ENCODE measurements at places on chromosomes 12 and 14.

DNA sequence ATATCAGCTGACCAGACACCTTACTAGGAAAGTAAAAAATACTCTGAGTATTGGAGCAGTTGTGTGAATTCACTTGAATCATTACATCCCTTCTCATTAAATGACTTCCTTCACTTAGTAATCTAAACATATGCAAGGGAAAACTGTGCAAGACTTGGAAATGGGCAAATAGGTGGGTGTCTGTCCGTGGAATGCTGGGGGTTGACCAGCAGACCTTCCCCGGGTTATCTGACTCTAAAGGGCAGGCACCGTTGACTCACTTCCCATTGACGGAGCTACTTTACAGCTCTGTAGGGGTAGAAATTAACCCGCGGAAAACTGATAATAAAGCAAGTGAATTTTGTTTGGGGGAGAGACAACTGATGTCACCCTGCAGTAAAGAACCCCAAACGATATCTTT, 199.3 kb downstream of the TTC7B start:
- DNase-seq: peak; percentile 20

DNA sequence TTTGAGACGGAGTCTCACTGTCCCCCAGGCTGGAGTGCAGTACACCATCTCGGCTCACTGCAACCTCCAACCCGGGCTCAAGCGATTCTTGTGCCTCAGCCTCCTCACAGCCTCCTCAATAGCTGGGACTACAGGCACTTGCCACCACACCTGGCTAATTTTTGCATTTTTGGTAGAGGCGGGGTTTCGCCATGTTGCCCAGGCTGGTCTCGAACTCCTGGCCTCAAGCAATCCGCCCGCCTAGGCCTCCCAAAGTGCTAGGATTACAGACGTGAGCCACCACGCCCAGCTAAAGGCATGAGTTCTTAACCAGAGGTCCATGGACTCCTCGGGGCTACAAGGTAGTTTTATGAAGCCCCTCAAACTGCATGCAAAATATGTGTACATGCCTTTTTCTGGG, 2.1 kb downstream of the SARNP start:
- no peak for DNase-seq

- no peak for DNase-seq
Measured at GRCh38 chr12:76080017-76080728, 4.3 kb downstream of the NAP1L1 start.

- DNase-seq: no peak
Measured at GRCh38 chr12:38123566-38124246, 192.9 kb upstream of the ALG10B start.

DNA sequence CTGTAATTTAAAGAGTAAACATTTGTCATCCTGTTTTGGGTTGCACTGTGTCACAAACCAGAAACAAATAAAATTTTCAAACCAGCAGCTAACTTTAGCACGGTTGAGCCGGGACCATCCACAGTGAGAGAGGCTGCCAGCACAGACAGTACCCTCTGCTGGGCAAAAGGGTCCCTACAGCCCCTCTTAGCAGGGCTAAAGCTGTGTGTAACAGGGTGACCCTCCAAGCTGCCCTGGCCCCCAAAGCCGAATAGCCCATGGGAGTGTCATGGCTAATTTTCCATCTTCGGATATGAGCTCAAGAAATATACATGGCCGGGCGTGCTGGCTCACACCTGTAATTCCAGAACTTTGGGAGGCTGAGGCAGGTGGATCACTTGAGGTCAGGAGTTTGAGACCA, 157.1 kb upstream of the GRIN2B start:
- no peak for DNase-seq

DNA sequence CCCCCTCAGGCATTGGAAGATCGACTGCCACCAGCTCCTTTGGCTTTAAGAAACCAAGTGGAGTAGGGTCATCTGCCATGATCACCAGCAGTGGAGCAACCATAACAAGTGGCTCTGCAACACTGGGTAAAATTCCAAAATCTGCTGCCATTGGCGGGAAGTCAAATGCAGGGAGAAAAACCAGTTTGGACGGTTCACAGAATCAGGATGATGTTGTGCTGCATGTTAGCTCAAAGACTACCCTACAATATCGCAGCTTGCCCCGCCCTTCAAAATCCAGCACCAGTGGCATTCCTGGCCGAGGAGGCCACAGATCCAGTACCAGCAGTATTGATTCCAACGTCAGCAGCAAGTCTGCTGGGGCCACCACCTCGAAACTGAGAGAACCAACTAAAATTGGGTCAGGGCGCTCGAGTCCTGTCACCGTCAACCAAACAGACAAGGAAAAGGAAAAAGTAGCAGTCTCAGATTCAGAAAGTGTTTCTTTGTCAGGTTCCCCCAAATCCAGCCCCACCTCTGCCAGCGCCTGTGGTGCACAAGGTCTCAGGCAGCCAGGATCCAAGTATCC, 288.7 kb downstream of the NAV3 start:
- DNase-seq: no peak

- no peak for DNase-seq
Measured at GRCh38 chr14:65032319-65032718, 45.6 kb downstream of the FNTB start.

DNA sequence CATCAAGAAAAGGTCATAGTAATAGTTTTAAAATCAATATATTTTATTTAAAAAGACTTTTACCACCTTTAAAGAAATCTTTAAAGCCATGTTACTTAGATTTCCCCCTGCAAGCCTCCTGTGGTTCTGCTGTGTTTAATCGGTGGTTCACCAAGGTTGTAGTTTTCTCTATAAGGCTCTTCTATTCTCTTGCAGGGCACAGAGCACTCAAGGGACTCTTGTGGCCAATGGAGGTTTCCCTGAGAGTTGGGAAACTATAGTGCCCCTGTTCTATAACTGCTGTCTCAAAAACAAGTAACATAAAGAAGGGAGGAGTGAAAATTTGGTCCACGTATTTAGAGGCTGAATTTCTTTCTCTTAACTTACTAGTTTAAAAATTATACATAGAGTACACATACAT, 25.0 kb downstream of the DACT1 start:
- no peak for DNase-seq

DNA sequence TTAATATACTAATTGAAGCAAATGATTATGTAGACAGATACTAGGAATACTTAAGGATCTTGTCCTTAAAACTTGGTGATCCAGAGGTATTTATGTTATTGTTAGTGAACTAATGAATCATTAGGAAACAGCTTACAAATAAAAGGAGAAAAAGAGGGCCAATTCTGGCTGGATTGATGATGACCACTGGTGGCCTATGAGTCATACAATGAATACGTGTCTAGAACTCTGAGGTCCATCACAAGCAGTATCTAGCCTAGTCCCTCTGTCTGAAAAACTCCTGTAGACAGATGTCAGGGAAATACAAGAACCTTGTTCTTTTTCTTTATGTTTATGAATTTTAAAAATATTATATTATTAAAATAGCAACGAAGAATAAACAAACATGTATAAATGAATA, 51.7 kb upstream of the RTL1 start:
- DNase-seq: peak; percentile 28

- DNase-seq: peak; percentile 67
Measured at GRCh38 chr12:66127650-66128049, 2.9 kb downstream of the LLPH start.

- no peak for DNase-seq
Measured at GRCh38 chr12:103517161-103517560, 21.4 kb upstream of the C12orf42 start.

- no peak for DNase-seq
Measured at GRCh38 chr14:94517641-94518257, 8.5 kb upstream of the SERPINA12 start.

DNA sequence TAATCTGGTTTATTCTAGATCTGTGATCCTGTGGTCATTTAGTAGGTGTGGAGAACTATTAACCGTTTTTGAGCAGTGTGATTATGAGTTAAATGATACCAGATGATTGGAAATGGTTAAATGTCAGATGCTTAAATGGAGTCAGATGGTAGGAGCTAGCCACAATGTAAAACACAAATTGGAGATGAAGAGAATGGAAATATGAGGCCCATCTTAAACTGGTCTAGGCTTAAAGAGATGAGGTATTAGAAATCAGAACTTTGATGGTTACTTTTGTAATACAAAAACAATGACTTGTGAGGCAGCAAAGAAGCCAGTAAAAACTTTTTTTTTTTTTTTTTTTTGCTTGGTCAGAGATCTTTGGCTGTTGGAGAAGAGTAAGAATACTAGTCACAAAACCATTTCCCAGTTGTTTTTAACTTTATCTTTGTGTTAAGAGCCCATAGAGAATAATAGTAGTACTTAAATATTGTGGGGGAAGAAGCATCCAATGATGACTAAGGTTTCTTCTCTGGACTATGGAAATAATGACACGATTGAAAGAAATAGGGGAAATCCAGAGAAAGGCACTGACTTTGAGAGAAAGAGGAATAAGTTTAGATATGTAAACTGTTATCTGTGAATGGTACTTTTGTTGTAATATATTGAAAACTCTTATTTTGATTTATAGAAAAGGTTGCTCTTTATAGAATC, 95.9 kb downstream of the WNK1 start:
- DNase-seq: peak; percentile 58

DNA sequence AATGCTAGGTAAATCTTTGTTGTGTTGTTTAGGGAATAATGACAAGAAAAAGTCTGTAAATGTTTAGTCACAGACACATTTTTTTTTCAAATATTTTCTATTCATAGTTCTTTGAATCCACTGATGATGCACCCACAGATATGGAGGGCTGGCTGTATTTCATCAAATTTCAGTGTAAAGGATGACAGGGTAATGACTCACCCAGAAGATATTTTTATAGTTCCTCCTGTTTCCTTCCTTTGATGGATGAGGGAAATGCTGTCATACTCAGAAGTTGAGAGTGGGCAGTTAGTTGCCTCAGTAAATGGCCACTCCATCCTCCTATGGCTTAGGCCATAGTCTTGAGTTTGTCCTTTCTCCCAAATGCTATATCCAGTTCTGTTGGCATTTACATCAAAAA, 76.9 kb upstream of the REP15 start:
- DNase-seq: peak; percentile 89

DNA sequence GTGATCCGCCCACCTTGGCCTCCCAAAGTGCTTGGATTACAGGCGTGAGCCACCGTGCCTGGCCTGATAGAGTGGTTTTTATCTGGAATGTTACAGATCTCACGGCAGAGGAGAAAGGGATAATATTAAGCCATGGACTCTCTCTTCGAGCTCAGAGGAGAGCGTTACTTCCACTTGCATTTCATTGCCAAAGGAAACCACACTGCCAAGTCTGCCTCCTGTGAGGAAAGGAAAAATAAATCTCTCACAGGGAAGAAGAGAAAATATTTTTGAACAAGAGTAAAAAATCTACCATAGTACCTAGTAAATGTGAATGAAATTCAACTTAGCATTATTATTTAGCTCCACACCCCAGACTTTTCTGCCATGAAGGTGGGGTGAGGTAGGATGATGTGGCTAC, 319.2 kb upstream of the PRICKLE1 start:
- no peak for DNase-seq

DNA sequence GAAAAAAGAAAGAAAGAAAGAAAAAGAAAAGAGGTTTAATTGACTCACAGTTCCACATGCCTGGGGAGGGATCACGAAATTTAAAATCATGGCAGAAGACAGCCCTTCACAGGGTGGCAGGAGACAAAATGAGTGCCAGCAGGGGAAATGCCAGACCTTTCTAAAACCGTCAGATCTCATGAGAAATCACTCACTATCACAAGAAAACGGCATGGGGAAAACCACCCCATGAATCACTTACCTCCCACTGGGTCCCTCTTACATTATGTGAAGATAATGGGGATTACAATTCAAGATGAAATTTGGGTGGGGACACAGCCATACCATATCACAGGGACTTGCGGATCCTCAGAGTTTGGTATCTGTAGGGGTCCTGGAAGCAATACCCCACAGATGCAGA, 16.3 kb upstream of the EGLN3 start:
- DNase-seq: no peak

DNA sequence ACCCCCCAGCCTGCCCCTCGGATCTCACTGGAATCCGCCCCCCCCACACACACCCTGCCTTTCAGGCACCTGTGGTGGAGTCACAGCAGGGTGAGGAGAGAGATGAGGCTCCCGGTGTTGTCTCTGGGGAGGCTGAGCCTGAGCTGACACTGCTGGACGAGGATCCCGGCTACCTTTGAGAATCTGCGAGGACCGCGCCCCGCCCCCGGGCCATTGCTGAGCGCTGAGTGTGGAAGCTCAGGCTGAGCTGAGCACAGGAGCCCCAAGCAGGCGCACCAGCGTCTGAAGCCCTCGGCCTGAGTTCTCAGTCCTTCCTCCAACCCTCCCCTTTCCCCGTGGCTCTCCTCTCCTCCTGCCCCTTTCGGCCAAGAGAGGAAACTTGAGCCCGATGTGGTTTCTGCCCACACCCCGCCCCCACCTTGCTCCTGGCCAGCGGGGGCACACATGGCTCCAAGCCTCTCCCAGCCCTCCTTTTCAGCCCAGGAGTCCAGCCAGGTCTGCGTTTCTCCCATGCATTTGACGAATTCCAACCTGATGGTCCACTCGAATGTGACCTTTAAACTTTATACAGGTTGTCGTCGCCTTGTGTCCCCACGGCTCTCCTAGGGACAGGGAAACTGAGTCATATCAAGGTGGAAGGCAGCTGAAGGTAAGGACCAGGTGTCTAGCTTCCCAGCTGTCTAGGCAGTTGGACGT, at the start of gene NFE2:
Gene NFE2, minus strand, starts transcription at position 284 of the 696 bp plus-strand sequence. CDS start 5,767 bp downstream, outside the sequence.
- DNase-seq: peak; percentile 61

- DNase-seq: no peak
Measured at GRCh38 chr14:64281805-64282204, 12.4 kb downstream of the ESR2 start.

GRCh38 chr12:53170215-53170614, 10.3 kb upstream of the ZNF740 start:
- DNase-seq: no peak

GRCh38 chr14:69068744-69069421, 84.0 kb downstream of the DCAF5 start:
- DNase-seq: peak; percentile 56

- no peak for DNase-seq
Measured at GRCh38 chr14:88004506-88005036, 364 bp upstream of the GPR65 start.

DNA sequence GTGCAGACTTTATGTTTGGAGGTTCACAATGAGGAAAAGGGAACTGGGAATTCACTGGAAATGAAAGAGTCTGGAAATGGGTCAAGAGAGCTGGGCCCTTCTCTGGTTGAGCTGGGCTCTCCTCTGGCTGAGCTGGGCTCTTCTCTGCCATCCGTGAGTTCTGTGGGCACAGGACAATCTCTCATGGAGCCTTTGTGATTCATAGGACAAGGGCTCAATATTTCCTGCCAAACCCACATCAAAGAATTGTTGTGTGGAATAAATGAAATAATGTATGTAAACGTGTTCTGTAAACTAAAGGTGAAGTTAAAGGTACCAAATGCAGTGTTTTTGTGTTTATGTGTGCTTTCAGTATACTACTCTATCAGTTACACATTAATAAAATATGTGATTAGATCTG, 95.5 kb upstream of the OVCH1 start:
- DNase-seq: no peak
